ENCODE measurements at places on chromosomes 12 and 14. TPM values are rescaled to one million over a fixed set of nuclear protein-coding genes. Genes with fewer than 3 reads are reported as not detected.

DNA sequence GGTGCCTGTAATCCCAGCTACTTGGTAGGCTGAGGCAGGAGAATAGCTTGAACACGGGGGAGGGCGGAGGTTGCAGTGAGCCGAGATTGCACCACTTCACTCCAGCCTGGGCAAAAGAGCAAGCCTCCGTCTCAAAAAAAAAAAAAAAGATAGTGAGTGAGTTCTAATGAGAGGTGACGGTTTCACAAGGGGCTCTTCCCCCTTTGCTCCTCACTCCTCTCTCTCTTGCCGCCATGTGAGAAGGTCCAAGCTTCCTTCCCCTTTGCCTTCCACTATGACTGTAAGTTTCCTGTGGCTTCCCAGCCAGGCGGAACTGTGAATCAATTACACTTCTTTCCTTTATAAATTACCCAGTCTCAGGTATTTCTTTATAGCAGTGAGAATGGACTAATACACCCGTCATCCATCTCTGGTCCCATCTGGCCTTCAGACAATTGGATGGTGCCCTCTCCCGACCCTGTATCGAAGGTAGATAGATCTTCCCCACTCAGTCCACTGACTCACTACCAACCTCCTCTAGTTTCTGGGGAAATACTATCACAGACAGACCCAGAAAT is 27.0 kb upstream of the RCOR1 start:
- no peak for DNase-seq
- H3K36me3 ChIP-seq: no peaks in the 10 kb centered on the region
- no peak overlapping the region for H3K27ac ChIP-seq
- H3K27me3 ChIP-seq: no peaks in the 10 kb centered on the region
- no peak overlapping the region for H3K4me3 ChIP-seq

Gene ESR2
- 0.12 TPM for polyA plus RNA-seq

Gene ACOT4
- 8.1 TPM for polyA plus RNA-seq

Gene TTC9
- 9.2 TPM for polyA plus RNA-seq

Gene MYF6
- polyA plus RNA-seq: not detected

Gene B4GALNT1
- polyA plus RNA-seq: not detected

Gene ETFBKMT
- polyA plus RNA-seq: 2.2 TPM

- H3K4me3 ChIP-seq: no peak overlapping the region
- no peaks in the 10 kb centered on the region for H3K36me3 ChIP-seq
- no peaks in the 10 kb centered on the region for H3K27me3 ChIP-seq
Measured at GRCh38 chr12:110776410-110776809, 33.7 kb upstream of the PPP1CC start.

Gene CCND2
- 83.3 TPM for polyA plus RNA-seq

Gene CHGA
- not detected for polyA plus RNA-seq

- H3K4me3 ChIP-seq: no peak overlapping the region
- H3K27ac ChIP-seq: no peak overlapping the region
- DNase-seq: no peak
- H3K36me3 ChIP-seq: no peaks in the 10 kb centered on the region
- H3K27me3 ChIP-seq: no peaks in the 10 kb centered on the region
- no peaks in the 10 kb centered on the region for H3K4me1 ChIP-seq
Measured at GRCh38 chr14:69504775-69505174, 20.2 kb downstream of the PLEKHD1 start.

DNA sequence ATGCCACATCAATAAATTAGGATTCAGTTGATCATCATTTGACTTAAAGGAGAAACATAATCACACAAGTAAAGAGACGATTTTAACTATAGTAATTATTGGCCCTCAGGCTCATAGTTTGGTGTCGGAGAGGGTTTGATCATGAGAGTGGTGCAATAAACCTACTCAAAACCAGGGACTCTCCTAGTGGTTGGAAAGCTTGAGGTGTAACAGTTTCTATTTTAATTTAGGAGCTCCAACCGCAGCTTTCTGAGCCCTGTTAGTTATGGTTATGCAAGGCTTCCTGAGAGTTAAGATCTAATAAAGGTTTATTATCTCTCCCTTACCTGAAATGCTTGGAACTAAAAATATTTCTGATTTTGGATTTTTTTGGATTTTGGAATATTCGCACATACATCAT is 36.4 kb downstream of the TMTC2 start:
- no peak overlapping the region for H3K4me3 ChIP-seq
- no peaks in the 10 kb centered on the region for H3K27me3 ChIP-seq
- DNase-seq: no peak
- H3K36me3 ChIP-seq: no peaks in the 10 kb centered on the region

GRCh38 chr12:121793440-121793837 is at the start of gene RHOF:
RHOF (minus strand) TSS chr12:121793688; CDS start chr12:121793633, 55 bp downstream.
- H3K4me1 ChIP-seq: peaks cover 64% of the 10 kb centered on the region
- peak within 1 kb of the TSS; percentile 97 for H3K27ac ChIP-seq
- no peaks in the 10 kb centered on the region for H3K27me3 ChIP-seq
- peaks cover 18% of the 10 kb centered on the region for H3K36me3 ChIP-seq
- H3K4me3 ChIP-seq: peak within 1 kb of the TSS; percentile 67

- H3K27me3 ChIP-seq: no peaks in the 10 kb centered on the region
- H3K36me3 ChIP-seq: no peaks in the 10 kb centered on the region
- no peaks in the 10 kb centered on the region for H3K4me1 ChIP-seq
- H3K4me3 ChIP-seq: no peak overlapping the region
Measured at GRCh38 chr12:20039562-20039961, 328.8 kb upstream of the PDE3A start.

GRCh38 chr12:61998791-61999190 is 261.4 kb upstream of the USP15 start:
- no peaks in the 10 kb centered on the region for H3K27me3 ChIP-seq
- no peaks in the 10 kb centered on the region for H3K4me1 ChIP-seq
- no peak for DNase-seq

DNA sequence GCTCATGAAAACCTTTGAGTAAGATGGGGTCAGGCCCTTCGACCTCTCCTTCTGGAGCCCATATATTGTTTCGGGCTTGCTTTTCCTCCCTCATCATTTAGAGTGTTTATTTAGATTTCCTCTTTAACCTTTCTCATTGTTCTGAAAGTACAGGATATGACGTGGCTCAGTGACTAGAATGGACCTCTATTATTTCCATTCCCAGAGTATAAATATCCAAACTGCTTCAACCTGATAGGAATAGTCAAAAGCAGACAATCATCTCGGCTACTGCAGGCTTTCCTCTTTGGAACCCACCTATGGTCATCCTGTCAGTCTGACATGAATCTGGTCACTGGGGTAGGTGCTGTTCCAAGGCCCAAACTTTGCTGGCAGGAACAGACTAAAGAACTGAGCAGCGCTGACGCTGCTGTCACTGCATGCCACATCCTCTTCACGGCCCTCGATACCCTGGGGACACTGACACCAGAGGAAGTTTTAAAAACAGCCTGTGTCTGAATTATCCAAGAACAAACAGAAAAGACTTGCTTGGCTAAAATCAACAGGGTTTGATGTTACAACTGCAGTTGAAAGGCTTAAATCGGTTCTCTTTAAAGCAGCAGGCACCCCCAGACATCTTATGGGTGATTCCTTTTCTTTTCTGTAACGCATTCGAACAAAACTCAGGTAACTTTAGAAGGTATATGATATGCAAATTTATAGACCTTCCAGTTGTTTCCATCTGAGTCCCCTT is 5.0 kb upstream of the DDX47 start:
- no peaks in the 10 kb centered on the region for H3K36me3 ChIP-seq
- no peak overlapping the region for H3K4me3 ChIP-seq
- no peaks in the 10 kb centered on the region for H3K27me3 ChIP-seq
- H3K4me1 ChIP-seq: peaks cover 53% of the 10 kb centered on the region
- peak; percentile 79 for DNase-seq

- H3K36me3 ChIP-seq: no peaks in the 10 kb centered on the region
- DNase-seq: no peak
- H3K4me3 ChIP-seq: no peak overlapping the region
Measured at GRCh38 chr12:20438299-20438779, 70.0 kb downstream of the PDE3A start.

- H3K4me3 ChIP-seq: no peak overlapping the region
- no peaks in the 10 kb centered on the region for H3K27me3 ChIP-seq
- no peak overlapping the region for H3K27ac ChIP-seq
- DNase-seq: no peak
Measured at GRCh38 chr12:109770104-109770860, 56.7 kb downstream of the FAM222A start.

DNA sequence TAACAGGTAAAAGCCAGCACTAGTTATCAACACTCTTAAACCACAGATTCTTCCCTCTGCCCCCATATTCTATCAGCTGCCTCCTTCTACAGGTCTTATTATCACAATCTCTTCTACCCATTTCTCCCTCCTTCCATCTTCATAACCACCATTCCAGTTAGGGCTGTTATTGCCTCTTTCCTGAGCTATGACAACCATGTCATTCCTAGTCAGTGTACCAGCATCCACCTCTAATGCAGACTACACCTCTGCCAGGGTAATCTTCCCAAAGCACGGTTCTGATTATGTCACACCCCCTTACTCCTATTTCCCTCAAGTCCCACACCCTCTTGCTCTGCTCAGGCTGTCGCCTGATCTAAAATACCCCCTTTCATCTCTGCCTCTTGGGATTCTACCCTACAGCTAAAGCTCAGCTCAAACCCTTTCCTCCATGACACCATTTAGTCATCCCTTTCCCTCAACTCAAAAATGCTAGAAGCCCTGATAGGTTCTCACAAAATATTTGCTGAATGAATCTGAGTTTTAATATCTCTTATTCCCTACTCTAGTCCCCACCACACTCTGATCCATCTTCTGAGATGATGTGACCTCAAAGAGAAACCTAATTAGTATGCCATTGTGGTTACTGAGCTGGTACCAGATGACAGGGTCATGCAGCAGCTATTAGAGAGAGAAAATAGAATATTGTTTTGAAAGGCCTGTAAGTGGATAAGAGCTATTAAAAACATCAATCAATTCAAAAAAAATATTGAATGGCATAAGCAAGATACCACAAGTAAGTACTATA is 11.7 kb downstream of the RACGAP1 start:
- H3K4me3 ChIP-seq: no peak overlapping the region
- no peak overlapping the region for H3K27ac ChIP-seq
- no peaks in the 10 kb centered on the region for H3K36me3 ChIP-seq
- no peaks in the 10 kb centered on the region for H3K27me3 ChIP-seq

GRCh38 chr14:53218161-53218560 is 65.0 kb upstream of the DDHD1 start:
- peak overlapping the region; percentile 58 for H3K4me3 ChIP-seq
- no peaks in the 10 kb centered on the region for H3K36me3 ChIP-seq
- no peak for DNase-seq
- H3K4me1 ChIP-seq: peaks cover 4% of the 10 kb centered on the region

- H3K4me1 ChIP-seq: no peaks in the 10 kb centered on the region
- H3K4me3 ChIP-seq: no peak overlapping the region
- no peak for DNase-seq
- H3K27me3 ChIP-seq: no peaks in the 10 kb centered on the region
- no peak overlapping the region for H3K27ac ChIP-seq
Measured at GRCh38 chr14:71454513-71455332, 477.5 kb upstream of the RGS6 start.

DNA sequence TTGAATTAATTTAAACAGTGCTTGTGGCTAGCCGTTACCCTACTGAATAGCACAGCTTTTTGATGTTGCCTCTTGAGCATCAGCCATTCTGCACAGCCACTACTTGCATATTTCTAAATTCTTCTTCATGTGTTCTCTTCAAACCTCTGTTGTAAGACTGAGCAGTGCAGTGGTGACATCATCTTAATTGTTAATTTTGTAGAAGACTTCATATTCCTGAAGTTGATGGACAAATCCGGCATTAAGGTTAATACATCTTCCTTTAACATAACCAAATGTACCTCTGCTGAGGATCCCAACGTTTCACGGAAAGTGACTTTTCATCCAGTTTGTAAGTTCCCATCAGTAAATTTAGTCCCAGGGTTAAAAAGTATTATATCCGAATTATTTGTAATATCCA is 25.6 kb downstream of the SENP1 start:
- no peaks in the 10 kb centered on the region for H3K27me3 ChIP-seq
- no peak overlapping the region for H3K27ac ChIP-seq
- H3K36me3 ChIP-seq: peaks cover 25% of the 10 kb centered on the region
- no peak for DNase-seq
- H3K4me3 ChIP-seq: no peak overlapping the region
- H3K4me1 ChIP-seq: no peaks in the 10 kb centered on the region

DNA sequence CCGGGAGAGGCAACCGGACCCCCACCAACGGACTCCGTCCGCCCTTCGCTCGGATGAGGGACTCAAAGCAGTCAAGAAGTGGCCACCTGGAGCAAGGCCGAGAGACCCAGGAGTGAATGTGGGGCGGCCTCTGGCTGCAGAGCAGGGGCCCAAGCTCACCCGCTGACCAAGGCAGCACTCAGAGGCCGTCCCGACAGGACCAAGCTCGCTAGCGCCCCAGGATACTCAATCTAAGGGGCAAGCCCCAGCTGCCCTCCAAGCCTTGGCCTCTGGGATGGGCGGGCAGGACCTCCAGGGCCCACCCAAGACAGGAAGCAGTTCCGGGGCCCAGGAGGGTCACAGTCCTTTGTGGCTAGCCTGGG is 936 bp downstream of the AKT1 start:
- H3K4me1 ChIP-seq: peaks cover 38% of the 10 kb centered on the region
- peak overlapping the region; percentile 61 for H3K4me3 ChIP-seq
- peak overlapping the region; percentile 65 for H3K27ac ChIP-seq
- peaks cover 6% of the 10 kb centered on the region for H3K36me3 ChIP-seq

GRCh38 chr12:67533159-67533558 is 115.4 kb upstream of the DYRK2 start:
- H3K27ac ChIP-seq: no peak overlapping the region
- no peak overlapping the region for H3K4me3 ChIP-seq
- DNase-seq: no peak
- no peaks in the 10 kb centered on the region for H3K27me3 ChIP-seq

- no peaks in the 10 kb centered on the region for H3K4me1 ChIP-seq
- H3K36me3 ChIP-seq: no peaks in the 10 kb centered on the region
- no peak overlapping the region for H3K4me3 ChIP-seq
- H3K27ac ChIP-seq: no peak overlapping the region
- no peaks in the 10 kb centered on the region for H3K27me3 ChIP-seq
Measured at GRCh38 chr12:52203079-52203921, 11.5 kb upstream of the KRT80 start.

Gene DCAF4
- polyA plus RNA-seq: 7.2 TPM

Measured in CD4-positive, alpha-beta memory T cell (primary cell).